ENCODE measurements at places on chromosomes 7 and 10.

GRCh38 chr10:120765226-120765803 lies 85.8 kb upstream of the WDR11 start:
- no peak for DNase-seq

- DNase-seq = no peak
These were observed 202.9 kb downstream of the TRIL start for GRCh38 chr7:28755255-28755654.

GRCh38 chr7:105399043-105399725 lies 10.5 kb upstream of the SRPK2 start:
- no peak for DNase-seq

DNA sequence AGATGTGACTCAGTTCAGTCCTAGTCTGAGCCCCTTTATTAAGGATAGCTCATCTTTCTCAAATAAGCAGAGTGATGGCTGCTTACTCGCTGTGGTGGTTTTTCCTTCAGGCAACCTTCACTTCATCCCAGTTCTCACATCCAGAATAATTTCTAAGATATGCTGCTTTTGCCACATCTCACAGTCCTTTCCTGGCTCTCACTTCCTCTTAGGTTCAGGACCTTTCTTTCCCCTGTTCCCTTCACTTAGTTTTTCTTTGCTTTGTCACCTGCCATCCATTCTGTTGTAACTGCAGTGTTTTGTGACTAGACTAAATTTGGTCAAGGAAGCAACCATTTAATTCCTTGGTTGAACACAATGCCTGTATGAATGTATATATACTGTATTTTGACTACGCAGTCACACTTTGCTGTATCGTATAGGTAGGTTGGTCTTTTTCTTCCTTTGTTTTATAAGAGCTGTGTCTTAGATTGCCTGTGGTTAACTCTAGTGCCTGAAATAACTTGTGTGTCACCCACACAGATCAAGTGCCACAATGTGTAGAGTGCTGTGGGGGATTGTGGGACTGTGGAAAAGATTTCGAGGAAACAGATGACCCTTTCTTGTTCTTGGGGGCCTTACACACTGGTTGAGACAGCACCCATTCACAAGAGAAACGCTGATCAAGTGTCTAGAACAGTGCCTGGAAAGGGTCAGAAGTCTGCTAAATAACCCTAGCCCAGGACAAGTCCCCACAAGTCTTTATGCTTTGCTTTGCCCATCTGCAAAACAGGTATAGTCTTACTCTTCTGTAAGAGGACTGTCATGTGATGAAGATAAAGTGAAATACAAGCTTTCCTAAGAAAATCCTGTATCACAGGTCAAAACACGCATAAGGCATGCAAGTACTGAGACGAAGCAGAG lies 2.6 kb downstream of the ZNF655 start:
- no peak for DNase-seq

- DNase-seq = no peak
These were observed 62.9 kb downstream of the CCSER2 start for GRCh38 chr10:84391326-84391725.

DNA sequence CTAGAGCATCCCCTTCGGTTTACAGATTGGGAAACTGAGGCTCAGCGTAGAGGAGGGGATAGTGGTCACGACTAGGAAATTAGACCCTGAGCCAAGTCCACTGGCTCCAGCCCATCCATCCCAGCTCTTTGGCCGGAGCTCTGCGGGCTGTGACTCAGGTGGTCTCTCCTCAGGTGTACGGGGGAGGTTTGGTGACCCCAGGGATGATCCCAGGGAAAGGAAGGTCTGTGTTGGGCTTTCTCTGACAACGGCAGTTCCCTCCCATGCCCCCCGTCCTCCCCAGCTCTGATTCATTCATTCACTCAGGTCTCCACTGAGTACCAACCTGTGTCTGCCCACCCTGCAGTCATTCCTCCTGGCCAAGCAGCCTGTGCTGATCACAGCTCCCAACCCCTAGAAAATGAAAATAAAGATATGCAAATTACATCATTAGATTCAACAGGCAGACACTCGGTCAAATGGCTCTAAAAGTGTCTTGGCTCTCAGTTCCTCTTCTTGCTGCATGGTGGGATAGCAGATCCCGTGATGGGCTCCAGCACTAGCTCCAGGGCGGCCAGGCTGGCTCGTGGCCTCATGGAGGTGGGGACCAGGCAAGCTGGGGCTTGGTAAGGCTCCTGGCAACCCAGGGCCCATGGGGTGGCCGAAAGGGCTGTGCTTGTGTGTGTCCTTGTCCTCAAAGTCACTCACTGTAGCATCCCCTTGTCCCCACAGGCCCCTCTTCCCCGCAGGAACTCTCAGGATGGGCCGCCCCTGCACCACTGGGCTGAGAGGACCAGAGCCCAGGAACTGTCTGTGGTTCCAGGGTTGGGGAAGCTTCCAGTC lies 37.8 kb downstream of the CLRN3 start:
- DNase-seq = no peak

GRCh38 chr7:17689361-17689902 lies 250.9 kb downstream of the SNX13 start:
- DNase-seq = no peak

GRCh38 chr7:50860174-50860573 lies 77.5 kb upstream of the GRB10 start:
- DNase-seq = no peak
